ENCODE measurements at places on chromosomes 3 and 15.

GRCh38 chr3:118863731-118864322 lies 170.8 kb downstream of the IGSF11 start:
- no peak for DNase-seq

GRCh38 chr3:69675786-69676530 lies 63.3 kb upstream of the MITF start:
- no peak for DNase-seq

- no peak for DNase-seq
Measured at GRCh38 chr3:22156868-22157267, 405.9 kb upstream of the ZNF385D start.

DNA sequence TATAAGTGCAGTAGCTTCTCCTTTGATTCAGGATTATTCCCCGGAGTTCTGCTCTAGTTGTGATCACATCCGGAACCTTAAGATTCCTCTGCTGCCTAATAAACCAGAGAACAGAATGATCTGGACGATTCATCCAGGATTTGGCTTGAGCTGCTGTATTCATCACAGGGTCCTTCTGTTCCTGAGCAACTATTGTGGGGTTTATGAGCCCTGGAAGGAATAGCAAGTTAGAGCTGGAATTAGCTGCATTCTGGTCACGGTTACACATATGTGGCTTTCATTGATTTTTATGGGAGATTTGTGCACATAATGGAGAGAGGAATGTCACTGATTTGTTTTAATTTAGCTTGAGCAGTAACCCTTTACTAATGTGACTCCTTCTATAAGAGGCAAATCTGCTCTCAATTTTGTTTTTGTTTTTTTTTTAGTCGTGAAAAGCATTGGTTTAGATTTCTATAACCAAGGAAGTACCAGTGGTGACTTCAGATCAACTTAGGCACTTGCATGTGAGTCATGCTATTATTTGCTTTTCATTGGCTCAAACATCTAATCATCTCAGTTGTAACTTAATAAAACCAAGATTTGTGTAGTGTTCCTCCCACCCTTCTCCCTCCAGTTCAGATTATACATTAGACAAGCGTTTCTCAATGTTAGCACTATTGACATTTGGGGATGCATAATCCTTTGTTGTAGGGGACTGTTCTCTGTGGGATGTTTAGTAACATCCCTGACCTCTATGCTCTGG lies 148.5 kb downstream of the OTOL1 start:
- no peak for DNase-seq

GRCh38 chr15:49406352-49407118 lies 16.5 kb upstream of the FGF7 start:
- DNase-seq = no peak

- DNase-seq = no peak
Measured at GRCh38 chr15:57600197-57600596, 8.5 kb downstream of the MYZAP start.

- DNase-seq = no peak
Measured at GRCh38 chr3:33513262-33513863, 73.2 kb upstream of the UBP1 start.

GRCh38 chr15:35746121-35746520 lies 200.2 kb upstream of the DPH6 start:
- DNase-seq = no peak

DNA sequence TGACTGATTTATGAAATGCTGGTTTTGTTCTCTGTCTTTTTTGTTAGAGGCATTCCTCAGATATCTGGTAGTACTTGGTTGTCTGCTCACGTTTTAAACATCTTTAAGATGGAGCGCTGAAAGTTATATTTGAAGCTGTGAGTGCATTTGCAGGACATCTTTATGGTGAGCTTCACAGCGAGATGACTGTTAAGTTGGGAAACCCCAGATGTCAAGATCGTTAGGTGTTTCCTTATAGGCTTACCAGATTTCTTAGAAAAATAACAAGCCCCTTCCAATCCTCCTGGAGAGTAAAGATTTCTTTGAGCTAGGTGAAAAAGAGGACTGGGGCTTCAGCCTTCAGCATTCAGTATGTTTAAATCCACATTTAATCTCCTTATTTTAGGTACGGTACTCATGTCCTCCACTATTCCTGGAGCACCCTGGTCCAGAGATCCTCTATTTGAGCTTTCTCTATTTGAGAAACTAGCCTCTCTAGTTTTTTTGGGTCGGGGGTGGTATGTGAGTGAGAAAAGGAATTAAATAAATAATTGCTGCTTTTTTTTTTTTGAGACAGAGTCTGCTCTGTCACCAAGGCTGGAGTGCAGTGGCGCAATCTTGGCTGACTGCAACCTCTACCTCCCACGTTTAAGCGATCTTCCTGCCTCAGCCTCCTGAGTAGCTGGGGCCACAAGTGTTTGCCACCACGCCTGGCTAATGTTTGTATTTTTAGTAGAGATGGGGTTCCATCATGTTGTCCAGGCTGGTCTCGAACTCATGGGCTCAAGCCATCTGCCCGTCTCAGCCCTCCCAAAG lies 72.3 kb downstream of the ZNF609 start:
- DNase-seq = no peak

DNA sequence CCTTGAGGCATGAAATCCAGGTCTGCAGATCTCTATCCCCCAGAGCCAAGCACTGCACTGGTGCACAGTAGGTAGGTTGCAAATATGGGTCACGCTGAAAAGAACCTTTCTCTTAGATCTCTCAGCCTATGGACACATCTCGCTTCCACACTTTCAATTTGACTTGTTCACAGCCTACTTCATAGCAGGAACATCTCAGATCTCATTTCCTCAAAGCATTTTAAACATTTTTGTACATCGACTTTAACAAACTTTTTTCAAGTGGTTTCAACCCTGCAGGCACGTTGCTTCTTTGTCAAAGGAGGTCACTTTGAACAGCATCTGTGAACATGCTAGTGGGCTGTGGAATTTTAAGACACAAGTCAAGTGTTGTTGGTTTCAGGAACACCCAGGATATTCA lies 76.0 kb downstream of the SLC12A8 start:
- no peak for DNase-seq

GRCh38 chr3:43997788-43998369 lies 243.8 kb upstream of the TOPAZ1 start:
- DNase-seq = no peak

DNA sequence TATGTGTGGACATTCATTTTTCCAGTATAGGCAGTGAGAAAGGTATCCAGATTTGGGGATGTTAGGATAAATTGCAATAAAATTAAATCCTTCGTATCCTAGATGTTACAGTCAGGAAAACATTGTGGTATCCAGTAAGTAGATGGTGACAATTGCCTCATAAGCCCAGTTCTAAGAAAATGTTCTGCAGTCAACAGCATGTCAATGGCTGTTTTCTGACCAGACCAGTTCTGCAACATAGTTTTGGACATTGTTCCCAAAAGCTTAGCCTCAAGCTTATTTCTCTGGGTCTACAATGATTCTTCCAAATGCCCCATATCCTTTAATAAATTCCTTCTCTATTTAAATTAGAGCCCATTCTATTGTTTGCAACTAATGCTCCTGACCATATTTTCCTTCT lies 480.7 kb downstream of the FHIT start:
- no peak for DNase-seq

DNA sequence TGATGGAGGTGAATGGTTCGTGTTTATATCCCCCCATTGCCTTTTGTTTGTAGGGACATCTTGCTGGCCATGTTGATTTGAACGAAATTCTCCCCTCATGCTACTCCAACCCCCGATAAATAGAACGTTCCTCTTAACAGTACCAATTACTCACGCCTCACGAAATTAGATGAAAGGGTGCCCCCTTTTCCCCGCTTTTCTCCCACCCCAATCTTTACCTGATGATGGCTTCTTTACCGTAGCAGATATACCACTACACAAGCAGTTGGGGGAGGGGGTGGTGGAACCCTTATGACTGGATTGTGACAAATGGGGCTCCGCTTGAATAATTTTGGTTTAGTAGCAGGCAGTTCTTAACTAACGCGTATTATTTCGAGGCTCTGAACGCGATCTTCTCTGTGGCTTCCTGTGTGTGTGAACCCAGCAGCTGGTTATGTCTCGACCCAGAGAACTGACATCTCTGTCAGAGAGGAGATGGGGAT lies 1.1 kb downstream of the PIAS1 start:
- DNase-seq = peak; percentile 54

DNA sequence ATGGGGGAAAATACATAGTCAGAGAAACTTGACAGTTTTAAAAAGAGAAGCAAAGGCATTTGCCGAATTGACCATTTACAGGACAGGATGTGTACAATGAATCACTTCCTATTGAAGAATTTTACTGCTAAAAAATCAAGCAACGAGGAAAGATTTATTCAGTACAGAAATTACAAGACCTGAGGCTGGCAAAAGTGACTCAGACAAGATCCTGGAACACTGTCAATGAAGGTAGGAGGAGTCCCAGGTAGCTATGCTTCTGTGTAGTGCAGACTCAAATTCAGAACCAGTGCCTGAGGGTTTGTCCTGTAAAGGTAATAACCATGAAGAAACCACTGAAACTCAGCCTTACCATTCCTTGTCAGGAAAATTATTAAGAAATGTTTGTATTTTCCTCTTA lies 120.9 kb downstream of the ZMAT3 start:
- no peak for DNase-seq

DNA sequence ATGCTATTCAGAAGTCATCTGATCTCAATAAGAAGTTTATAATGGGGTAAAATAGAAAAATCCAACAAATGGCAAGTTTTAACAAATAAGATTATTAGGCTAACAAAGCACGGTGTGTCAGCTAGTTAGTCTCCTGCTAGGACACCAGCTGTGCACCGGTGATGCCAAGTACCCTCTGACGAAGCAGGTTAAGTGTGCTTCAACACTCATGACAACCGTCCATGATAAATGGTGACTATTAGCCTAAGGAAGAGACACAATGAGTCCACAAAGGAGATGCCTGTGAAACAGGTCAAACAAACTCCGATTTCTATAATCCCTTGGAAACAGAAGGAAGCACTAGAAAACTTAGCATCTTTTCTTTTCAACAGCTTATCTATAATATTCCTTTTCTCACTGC lies 36.5 kb downstream of the ATP13A3 start:
- no peak for DNase-seq

DNA sequence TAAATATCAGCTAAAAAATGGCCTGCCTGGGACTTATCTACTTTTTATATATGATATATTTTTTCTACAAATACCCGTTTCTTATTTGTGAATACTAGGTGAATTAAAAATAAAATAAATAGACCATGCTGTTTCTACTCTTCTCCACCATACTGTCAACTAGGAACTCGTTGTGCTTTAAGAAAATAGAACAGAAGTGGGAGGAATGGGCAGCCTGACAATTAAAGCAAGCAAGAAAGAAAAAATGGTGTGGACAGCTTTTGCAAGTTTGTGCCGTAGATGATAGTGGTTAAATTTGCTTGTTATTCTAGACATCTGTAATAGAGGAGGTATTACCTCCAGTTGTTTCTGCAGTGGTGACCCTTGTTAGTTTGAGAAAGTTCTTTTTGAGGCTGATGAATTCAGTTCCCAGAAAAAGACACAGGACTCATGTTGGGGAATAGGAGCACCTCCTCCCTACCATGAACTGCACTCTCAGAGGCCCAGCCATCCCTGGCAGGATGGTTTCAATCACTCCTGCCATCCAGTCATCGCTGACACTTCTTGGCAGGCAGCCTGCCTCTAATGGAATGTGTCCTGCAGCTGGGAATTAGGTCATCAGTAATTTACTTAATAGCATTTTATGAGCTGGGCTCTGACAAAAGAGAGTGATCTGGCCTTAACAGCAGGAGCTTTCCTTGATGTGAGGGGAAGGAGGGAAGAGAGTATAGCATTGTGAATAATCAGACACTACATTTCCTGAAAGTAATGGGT lies 105.0 kb upstream of the GAP43 start:
- DNase-seq = peak; percentile 23

DNA sequence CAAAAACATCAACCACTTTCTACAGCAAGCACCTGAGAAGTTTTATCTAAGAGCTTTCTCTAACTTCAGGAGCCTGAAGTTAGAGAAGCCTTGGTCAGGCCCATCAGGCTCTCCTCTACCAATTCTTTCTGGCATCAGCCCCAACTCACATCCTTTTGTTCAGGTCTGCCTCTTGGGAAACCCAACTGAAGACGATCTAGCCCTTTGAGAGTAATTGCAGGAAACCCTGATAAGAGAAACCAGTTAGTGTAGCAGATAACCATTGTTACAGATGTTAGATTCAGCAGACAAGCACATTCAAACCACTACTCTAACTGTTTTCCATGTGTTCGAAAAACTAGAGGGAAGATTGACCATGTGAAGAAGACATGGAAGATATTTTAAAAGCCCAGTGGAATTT lies 27.0 kb upstream of the DYNC1LI1 start:
- no peak for DNase-seq

DNA sequence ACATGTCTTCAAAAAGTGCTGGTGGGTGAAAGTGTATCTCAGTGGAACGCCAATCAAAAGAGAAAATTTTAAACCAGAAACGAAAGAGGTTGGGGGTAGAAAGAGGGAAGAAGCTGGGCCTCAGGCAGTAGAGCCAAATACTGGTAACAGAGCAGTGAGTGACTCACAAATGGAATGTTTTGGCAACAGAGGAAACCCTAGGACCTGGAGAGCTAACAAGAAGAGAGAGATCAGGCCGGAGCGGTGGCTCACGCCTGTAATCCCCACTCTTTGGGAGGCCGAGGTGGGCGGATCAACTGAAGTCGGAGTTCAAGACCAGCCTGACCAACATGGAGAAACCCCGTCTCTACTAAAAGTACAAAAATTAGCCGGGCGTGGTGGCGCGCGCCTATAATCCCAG lies 450.8 kb upstream of the NAALADL2 start:
- no peak for DNase-seq

DNA sequence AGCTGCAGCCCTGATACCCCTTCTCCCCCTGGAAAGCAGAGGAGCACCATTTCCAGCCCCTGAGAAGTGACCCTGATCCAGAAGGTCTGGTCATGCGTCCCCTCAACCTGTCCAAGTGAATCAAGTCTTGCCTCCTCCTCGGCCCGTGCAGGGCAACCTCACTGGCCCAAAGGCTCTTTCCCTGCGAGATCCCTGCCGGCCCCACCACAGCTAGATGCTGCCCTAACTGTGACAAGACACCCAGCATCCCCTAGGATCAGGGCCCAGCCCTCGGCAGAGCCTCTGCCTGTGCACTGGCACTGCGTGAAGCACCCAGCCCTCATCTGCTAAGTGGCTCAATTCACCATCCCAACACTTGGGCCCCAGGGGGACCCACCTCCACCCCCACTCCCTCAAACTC lies 155.1 kb downstream of the NUP210 start:
- no peak for DNase-seq

GRCh38 chr3:195131176-195131575 lies 139.8 kb downstream of the XXYLT1 start:
- DNase-seq = no peak

DNA sequence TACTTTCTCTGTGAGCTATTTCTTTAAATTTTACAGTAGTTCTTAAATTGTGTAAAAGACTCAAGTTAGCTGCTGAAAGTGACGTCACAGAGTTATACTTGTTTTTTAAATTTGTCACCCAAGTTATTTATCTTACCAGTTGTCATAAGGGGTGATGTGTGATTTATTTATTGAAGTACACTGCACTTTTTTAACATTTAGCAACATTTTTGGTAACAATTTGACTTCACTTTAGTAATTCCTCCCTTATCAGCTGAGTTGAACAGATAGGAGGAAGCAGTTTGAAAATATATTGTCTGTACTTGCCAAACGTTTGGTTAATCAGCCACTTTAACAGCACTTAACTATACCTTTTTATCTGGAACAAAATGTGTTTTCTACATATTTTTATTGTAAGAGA lies 3.8 kb downstream of the STT3B start:
- DNase-seq = no peak

Data from colonic mucosa (tissue), 4 donors.